AG10803 (cell line): ENCODE measurements at places on chromosomes 3 and 15.

DNA sequence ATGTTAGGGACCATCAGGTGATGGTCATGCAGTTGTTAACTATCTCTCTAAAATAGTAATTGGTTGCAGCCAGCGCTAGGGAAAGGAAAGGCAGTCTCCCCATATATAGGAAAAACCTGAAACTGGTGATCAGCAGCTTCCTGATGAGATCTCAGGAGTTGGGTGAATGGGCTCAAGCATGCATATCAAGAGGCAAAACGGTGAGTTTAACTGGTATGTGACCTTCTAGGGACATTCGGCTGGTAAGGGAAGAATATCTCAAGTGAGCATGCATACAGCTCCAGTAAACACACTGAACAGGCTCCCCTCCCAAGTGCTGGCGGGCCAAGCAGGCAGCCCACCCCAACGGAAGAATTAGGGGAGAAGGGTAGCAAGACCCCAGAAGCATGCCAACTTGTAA, 49.3 kb upstream of the ROBO2 start:
- no peak for DNase-seq

DNA sequence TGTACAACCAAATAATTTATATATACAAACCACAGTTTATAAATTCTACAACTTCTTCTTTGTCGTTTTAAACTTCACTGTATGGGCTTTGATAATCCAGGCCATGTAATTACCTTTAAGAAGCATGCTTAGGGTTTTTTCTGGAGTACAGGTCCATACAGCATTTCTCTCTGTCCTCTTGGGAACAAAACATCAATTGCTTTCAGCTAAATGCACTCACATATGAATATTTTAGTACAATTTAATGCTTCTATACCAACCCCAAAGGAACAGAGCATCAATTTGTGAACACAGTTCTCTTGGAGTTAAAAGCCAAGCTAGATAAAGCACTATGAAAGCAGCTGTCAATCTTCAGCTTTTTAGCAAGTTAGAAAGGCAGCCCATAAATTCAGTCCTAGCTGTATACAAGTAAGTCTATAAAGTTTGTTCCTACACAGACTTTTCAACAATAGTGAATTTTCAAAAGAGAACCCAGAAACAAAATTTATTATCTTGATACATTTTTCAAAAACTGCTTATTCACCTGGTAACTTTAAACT, 66.1 kb downstream of the ETFA start:
- no peak for DNase-seq

- no peak for DNase-seq
These were observed 79.5 kb upstream of the PCSK6 start for GRCh38 chr15:101568821-101569555.

DNA sequence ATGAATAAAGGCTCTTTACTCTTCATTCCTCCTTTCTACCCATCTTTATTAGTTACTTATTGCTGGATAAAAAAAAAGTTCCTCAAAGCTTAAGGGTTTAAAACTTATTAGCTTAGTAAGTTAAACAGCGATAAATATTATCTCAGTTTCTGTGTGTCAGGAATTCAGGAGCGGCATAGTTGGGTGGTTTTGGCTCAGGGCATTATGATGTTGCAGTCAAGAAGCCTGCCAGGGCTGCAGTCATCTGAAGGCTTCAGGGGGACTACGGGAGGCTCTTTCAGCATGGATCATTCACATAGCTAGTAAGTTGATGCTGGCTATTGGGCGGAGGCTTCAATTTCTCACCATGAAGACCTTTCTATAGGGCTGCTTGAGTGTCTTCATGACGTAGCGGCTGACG, 1.9 kb upstream of the DLG1 start:
- DNase-seq, result no peak

GRCh38 chr3:535566-536416, 339.2 kb downstream of the CHL1 start:
- DNase-seq, result peak; percentile 40

DNA sequence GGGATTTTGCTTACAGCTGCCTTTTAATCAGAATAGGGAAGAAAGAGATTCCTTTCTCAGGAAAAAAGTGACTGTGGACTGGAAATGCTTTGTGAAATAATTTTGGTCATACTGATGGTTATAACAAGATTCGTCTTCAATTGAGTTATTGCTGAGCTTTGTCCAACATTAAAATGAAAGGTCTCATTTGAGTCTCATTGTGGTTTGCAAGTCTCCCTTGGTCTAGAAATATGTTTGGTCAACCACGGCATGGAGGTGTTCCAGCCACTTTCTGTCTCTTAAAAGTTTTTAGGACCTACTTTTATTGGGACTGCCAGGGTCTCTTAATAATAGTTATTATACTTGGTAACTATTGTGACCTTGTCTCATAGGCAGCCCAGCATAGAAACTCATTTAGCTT, 15.3 kb downstream of the FLNB start:
- DNase-seq, result peak; percentile 69

GRCh38 chr3:156516961-156517360, 38.0 kb downstream of the SSR3 start:
- DNase-seq, result no peak

DNA sequence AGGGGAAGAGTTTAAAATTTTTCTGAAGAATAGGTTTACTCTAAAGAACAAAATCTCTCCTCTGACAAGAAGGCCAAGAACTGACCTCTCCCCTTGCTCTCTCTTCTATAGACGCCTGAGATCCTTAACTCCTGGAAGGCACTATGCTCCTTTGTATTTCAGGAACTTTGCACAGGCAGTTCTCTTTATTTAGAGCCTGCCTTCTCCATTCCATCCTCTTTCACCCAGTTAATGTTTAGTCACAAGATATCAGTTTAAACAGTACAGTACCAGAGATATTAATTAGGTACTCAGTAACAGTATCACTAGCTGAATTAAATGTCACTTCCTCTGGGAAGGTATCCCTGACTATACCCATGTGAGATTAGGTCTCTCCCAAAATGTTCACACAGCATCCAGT, 33.5 kb downstream of the HERC1 start:
- no peak for DNase-seq

- no peak for DNase-seq
These were observed 1030.4 kb upstream of the CADM2 start for GRCh38 chr3:83928391-83928790.

- DNase-seq, result no peak
These were observed 184.4 kb upstream of the LPP start for GRCh38 chr3:187969581-187969950.

DNA sequence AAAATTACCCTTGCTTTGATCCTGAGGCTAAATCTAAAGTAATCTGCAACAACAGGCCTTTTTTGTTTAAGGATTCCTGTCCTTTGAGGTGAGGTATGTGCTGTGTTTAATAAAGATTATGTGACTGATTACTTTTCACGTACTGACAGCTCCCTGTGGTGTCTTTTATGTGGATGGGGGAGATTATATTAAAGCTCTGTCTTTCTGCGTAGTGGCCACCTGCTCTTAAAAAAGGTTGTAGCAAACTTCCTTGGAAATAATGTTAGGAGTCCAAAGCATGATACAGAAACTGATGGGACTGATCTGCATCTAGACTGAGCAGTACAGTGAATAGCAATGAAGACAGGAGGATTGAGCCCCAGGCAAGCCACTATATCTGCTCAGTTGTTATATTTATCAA, 453.0 kb upstream of the GOLIM4 start:
- no peak for DNase-seq

DNA sequence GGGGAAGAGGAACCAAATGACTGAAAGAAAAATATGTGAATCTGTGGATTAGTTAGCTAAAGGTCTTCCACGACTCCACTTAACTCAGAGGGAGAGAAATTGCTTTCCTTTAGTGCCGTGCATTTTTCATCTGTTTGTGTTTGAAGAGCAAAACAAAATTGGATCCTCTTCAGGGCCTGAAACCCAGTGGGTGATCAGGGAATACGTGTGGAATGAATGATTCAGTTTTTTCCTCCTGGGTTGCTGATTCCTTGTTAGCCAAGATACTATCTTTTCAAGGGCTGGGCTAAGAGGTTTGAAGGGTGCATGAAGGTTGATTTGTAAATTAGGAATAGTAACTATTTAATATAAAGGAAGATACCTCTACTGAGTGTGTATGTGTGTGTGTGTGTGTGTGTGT, 61.0 kb downstream of the TPRG1 start:
- DNase-seq, result no peak

DNA sequence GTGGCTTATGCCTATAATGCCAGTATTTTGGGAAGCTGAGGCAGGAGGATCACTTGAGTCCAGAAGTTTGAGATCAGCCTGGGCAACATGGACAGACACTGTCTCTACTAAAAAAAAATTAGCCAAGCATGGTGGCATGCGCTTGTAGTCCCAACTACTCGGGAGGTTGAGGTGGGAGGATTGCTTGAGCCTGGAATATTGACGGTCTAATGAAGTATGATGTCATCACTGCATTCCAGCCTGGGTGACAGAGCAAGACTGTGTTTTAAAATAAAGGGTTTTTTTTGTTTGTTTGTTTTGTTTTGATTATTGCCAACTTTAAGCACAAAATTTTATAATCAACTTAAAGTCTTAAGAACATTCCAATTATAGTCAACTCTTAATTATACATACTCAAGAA, 6.8 kb downstream of the PLSCR1 start:
- DNase-seq, result no peak

DNA sequence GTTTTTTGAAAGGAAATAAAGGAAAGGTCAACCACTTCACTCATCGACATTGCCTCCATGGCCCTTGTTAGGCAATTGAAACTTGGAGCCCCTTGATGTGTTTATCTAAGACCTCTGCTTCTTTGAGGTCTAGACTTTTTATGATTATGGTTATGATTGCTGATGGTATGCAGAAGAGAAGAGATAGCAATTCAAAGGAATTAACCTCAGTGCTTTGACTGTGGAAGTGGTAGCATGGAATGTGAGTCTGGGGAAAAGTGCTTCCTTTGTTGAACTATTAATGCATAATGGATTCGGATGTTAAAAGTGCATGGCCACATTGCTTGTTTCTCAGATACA, 46.1 kb downstream of the FNDC3B start:
- no peak for DNase-seq

- DNase-seq, result peak; percentile 48
These were observed 61.1 kb upstream of the TMCO5A start for GRCh38 chr15:37873336-37873735.

DNA sequence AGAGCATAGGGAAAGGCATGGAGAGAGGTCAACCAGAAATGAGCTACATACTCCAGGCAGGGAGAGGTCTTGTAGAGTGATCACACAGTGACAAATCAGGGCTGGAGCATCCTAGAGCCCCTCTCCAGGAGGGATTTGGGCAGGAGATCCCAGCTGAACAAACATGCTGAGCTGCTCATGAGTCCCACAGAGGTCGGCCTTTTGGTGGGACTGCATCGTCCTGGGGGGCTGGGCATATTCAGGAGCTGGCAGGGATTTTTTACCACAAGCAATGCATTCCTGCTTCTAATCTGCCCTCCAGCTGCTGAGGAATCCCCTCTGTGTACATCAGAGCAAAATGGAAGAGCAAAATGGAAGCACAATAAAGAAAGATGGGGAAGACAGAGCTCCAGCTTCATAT, 94.9 kb downstream of the NTRK3 start:
- no peak for DNase-seq

- peak; percentile 11 for DNase-seq
These were observed 1.2 kb downstream of the LHFPL4 start for GRCh38 chr3:9552252-9552999.

- DNase-seq, result no peak
These were observed 35.7 kb downstream of the MRPL46 start for GRCh38 chr15:88431441-88431840.

DNA sequence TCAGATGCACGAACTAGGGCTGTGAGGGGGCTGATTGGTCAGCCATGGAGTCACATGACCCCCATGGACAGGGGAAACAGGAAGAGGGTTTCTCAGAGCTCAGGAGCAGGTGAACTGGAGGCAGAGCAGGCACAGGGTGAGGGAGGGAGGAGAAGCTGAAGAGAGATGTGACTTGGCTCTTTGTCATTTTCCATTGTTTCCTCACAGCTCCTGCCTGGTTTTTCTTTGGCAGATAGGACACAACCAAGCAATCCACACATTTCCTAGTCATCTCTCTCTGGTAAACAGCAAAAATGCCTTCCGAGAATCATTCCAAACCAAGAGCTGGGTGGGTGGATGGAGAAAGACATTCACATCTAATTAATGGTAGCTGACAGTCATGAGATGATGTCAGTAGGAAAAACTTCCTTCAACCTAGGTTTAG, 43.4 kb upstream of the LMCD1 start:
- peak; percentile 98 for DNase-seq

- DNase-seq, result no peak
These were observed 58.0 kb downstream of the CGGBP1 start for GRCh38 chr3:88000853-88001252.

DNA sequence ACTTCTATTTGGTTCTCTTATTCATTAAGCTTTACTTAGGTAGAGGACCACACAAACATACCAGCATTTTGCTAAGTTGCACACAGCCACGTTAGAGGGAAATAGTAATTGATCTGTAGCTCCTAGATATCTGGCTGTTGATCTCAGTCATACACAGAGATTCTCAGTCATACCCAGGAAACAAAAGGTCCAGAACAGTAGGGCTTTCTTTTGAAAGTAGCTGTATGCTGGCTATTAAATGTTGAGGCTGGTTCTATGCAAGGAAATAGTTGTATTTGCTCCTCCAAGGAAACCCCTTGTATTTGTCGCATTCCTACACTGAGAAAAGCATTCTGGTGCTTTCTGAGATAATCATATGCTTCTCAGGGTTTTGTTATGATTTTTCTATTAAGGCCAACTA, 523.8 kb downstream of the SOX2 start:
- no peak for DNase-seq

- no peak for DNase-seq
These were observed 12.7 kb upstream of the SCN10A start for GRCh38 chr3:38828681-38829080.

- DNase-seq, result no peak
These were observed 71.9 kb downstream of the FOXB1 start for GRCh38 chr15:60076045-60076444.

DNA sequence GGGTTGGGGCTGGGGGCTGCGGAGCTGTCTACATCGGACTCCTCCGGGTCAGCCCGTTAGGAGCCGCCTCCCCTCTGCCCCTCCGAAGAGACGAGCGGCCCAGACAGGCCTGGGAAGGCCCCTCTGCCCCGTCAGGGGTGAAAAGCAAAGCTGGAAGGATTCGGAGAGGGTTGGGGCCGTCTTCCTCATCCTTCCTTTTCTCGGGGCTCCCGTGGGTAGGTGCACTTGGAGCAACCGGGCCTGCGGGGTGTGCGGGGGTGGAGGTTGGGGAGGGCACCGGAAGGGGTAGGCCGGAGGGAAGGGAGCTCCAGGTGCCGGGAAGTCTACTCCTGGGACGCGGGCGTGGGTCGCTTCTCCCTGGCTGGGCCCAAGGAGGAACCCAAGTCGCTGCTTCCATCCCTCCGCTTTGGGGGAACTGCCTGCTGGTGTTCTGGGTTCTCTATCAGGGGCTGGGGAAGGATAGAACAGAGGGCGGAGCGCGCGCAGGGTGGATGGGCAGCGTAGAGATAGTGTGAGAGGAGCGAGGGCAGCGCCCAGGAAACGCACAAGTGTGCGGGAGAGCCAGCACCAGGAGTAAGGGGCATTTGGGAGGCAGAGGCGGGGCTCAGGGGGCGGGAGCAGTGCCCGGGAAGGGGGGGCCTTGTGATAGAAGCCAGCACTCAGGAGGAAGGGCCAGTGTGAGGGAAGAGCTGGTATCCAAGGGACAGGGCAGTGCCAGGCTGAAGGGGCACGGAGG, 590 bp downstream of the POLR2H start:
- peak; percentile 47 for DNase-seq

- no peak for DNase-seq
These were observed 27.0 kb downstream of the ADIPOQ start for GRCh38 chr3:186869253-186870100.

- no peak for DNase-seq
These were observed 40.6 kb upstream of the POLR2M start for GRCh38 chr15:57665939-57666338.

- no peak for DNase-seq
These were observed 392.2 kb upstream of the CFAP20DC start for GRCh38 chr3:59442046-59442445.

- DNase-seq, result no peak
These were observed 86.8 kb downstream of the IGF2BP2 start for GRCh38 chr3:185737740-185738680.
